K562 (cell line): ENCODE measurements at places on chromosomes 5 and 9. TPM values are rescaled to one million over a fixed set of nuclear protein-coding genes. Genes with fewer than 3 reads are reported as not detected.

DNA sequence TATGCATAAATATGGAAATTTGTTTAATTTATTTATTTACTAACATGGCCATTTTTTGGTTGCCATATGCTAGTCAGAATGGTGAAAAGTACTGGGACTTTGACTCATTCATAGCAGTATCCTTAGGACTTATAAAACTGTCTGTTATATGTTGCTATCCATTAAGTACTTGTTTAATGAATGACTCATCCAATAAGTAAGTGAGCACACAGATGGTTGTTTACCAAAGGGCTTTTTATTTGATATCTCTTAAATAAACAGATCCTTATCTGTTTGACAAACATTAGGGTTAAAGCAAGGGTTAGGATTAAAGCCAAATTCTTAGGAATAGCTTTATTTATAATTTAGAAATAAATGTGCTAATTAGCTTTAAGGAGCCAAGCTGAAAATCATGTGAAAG is 183.4 kb downstream of the FBXO4 start:
- no peak for DNase-seq

- no peak for DNase-seq
Measured at GRCh38 chr5:93791518-93791972, 50.1 kb upstream of the POU5F2 start.

GRIA1 gene
- total RNA-seq, result not detected in 2 replicates

ADAMTSL1 gene
- not detected in 2 replicates for total RNA-seq

DNA sequence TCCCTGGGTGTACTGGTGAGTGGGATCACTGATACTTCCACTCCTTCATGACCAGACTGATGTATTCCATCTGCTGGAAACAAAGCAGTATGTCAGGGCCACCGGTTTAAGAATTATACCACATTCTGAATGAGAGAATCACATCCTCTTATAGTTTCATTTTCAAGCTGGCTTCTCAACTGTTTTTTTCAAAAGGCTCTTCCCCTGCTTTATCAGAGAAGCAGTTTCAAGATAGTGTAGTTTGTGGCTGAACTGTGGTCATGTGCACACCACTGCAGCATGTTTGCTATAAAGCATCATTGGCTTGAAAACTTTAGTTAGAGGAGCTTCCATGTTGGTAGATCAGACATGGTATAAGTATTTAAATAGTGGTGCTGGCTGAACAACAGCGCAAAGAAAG is 450.5 kb upstream of the CDH10 start:
- DNase-seq, result no peak

DNA sequence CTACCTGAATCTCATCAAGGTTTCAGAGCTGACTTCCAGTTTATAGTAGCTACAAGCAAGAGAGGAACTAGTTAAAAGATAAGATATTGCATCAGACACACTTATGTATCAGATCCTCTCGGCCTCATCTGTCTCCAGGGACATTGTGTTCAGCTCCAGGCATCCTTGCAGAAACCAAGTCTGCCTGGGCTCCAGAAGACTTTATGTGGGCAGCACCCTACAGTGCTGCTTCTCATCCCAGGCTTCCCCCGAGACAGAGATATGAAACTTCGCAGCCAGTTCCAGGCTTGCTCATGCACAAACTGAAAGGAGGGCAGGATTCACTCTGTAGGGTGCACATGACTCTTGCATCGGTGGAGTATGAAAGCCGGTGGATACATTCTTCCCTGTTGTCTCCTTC is 33.9 kb upstream of the FOXB2 start:
- no peak for DNase-seq

IRGM gene
- total RNA-seq, result not detected in 2 replicates

GHR gene
- total RNA-seq, result 0.13 TPM in 1 of 2 replicates, not detected in the other

- no peak for DNase-seq
Measured at GRCh38 chr5:94808497-94808896, 190.0 kb downstream of the SLF1 start.

- DNase-seq, result no peak
Measured at GRCh38 chr9:108417726-108418125, 438.1 kb downstream of the ACTL7B start.

GRCh38 chr5:33701951-33702350 is 189.8 kb downstream of the ADAMTS12 start:
- DNase-seq, result no peak

COL27A1 gene
- total RNA-seq, result 0.07 and 0.16 TPM in 2 replicates

DNA sequence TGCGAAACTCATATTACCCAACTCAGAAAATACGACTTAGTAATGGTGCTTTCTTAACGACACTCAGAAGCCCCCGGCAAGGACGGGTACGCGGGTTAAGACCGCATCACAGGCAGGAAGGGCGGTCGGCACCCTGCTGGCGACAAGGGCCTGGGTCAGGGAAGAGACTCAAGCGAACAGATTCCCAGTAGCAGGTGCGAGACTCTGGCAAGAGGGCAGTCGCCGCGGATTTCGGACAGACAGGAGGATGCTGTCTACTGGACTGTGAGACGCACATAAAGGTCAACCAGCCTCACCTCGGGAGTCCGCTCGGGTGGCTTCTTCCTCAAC is 398 bp downstream of the RAPGEF6 start:
- peak; percentile 77 for DNase-seq

ZNF300 gene
- total RNA-seq, result 7.6 and 8.1 TPM in 2 replicates

- peak; percentile 21 for DNase-seq
Measured at GRCh38 chr5:93620487-93621326, 37.7 kb downstream of the NR2F1 start.

WNK2 gene
- total RNA-seq, result 3.3 TPM in 2 replicates

TNC gene
- 0.16 and 0.29 TPM in 2 replicates for total RNA-seq

GRCh38 chr5:32272746-32273145 is 40.0 kb downstream of the MTMR12 start:
- DNase-seq, result no peak

GLRA1 gene
- total RNA-seq, result not detected in 2 replicates

SEMA5A gene
- 0.02 and 0.07 TPM in 2 replicates for total RNA-seq

IL9 gene
- total RNA-seq, result not detected in 2 replicates

GRCh38 chr5:88664645-88665044 is 218.3 kb downstream of the MEF2C start:
- DNase-seq, result no peak

DNA sequence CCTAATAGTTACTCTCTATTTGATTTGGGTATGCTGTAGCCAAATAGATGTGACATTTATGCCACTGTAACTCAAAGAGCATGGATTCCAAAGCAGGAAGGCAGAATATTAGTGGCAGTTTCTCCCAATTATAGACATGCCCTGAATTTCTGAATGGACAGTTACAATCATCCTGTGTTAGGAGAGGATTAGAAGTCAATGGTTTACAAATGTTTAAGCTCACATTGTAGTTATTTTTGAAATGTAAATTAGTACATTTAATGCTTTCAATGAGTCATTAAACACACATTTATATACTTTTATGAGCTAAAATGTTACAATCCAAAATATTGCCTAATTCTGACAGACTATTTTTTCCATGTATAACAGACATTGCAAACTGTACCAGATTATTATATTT is 62.3 kb upstream of the CDH18 start:
- no peak for DNase-seq

DNA sequence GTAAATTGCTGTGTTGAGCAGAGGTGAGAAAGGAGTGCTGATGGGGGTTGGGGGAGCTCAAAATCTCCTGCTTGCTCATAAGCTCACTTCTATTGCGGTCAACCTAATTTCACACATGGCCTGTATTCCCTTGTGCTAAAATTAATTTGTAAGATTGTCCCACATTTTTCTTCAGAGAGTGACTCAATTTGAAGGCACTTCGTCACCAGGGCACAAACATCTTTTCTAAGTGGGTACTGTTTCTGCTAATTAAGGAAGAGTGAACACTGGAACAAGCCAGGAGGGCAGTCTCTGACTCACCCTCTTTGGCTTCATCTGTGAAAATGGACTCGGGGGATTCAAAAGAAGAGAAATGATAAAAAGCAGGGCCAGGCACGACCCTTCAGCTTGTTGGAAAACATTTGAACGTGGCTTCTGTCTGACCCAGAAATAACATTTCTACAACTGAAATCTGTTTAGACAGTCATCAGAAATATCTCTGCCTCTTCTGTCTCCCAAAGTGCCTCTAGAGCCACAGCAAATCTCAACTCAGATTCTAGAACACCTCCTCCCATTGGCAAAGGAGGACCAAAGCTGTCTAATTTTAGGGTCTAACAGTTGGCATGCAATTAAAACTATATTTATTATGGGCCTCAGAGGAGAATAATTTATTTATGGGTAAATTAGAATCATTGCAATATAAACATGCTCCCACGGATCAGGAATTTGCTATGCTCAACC is 49.8 kb downstream of the FEM1C start:
- no peak for DNase-seq

DNA sequence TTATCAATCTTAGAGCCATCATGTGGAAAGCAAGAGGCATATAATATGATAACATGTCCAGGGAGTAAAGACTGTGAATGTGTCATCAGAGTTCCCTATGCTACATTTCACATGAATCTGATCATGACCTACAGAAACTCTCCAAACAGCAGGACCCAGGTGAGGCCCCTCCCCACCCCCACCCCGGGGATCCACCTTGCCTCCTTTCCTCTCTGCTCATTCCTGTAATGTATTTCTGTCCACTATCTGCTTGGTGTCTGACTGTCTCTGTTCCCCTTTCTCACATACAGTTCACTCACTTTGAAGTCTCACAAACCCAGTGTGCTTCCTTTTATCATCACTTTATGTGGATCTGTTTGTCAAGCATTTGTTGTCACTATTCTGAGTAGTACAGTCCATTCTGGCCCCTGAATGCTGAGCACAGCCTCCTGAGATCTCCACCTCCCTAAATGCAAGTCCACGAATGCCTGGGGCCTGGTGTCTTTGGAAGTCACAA is 76.4 kb upstream of the SMARCA2 start:
- DNase-seq, result no peak

GRCh38 chr5:41747301-41747700 is 122.9 kb downstream of the OXCT1 start:
- DNase-seq, result no peak

DNA sequence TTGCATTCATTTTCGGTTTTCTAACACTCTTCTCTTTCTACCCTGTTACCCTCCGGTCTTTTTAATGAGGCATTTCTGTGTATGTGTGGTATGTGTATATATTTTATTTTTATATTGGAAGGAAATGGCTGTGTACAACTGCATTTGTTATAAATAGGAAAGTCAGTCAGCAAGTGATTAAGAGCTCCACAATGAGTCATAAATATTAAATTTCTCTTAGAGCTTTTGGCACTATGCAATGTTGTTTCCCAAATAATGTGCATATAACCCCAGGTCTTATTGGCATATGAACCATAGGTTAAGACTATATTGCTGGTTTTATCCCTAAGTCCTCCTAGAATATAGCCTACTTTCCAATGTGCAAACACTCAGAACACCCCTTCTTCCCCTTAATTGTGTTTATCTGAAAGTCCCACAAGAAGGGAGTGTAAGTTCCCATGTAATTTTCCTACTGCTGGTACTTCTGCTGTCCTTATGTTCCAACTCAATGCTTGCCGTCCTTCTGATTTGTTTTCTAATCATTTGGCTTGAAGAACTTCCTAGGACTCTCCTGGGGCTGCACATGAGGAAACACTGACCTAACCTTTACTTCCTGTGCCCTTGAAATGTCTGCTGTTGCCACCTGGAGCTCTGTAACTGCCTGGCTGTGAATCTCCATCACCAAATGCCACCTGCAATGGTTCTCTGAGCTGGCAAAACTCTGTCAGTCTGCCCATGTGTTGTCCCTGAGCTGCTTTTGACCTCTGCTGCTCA is 65.5 kb upstream of the PCSK5 start:
- no peak for DNase-seq

FCN2 gene
- total RNA-seq, result not detected in 2 replicates

PTGES gene
- not detected in 2 replicates for total RNA-seq

IFNA21 gene
- total RNA-seq, result not detected in 2 replicates

- no peak for DNase-seq
Measured at GRCh38 chr9:136858452-136858843, 6.3 kb downstream of the MAMDC4 start.

FLT4 gene
- 0.24 and 0.47 TPM in 2 replicates for total RNA-seq

F2R gene
- 14.7 and 15.3 TPM in 2 replicates for total RNA-seq

DNA sequence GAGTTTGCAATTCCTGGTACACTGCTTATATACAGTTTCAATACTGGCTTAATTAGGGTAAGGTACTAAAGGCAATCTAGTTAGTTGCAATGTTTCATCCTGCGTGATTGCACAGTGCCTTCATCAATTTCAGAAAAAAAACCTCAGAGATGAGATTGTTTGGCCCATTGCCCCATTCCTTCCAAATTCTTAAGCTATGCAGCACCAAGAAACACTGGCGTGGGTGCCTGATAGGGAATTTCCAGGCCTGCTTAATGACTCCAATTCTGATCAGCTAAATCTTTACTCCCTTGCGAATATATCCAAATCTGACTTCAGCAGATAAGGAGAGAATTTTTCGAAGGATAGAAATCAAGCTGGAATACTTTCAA is 35.9 kb upstream of the GAS1 start:
- no peak for DNase-seq

SLC24A2 gene
- total RNA-seq, result 0.31 and 0.40 TPM in 2 replicates

IL3 gene
- not detected in 2 replicates for total RNA-seq

C9orf40 gene
- total RNA-seq, result 17.3 and 18.8 TPM in 2 replicates

PHF24 gene
- not detected in 2 replicates for total RNA-seq

GRCh38 chr5:16152601-16153568 is 26.7 kb downstream of the MARCHF11 start:
- no peak for DNase-seq

TRMO gene
- total RNA-seq, result 12.2 and 12.5 TPM in 2 replicates

CDC37L1 gene
- total RNA-seq, result 5.5 and 7.9 TPM in 2 replicates

GRCh38 chr9:6689893-6690674 is 44.6 kb upstream of the GLDC start:
- no peak for DNase-seq

DNA sequence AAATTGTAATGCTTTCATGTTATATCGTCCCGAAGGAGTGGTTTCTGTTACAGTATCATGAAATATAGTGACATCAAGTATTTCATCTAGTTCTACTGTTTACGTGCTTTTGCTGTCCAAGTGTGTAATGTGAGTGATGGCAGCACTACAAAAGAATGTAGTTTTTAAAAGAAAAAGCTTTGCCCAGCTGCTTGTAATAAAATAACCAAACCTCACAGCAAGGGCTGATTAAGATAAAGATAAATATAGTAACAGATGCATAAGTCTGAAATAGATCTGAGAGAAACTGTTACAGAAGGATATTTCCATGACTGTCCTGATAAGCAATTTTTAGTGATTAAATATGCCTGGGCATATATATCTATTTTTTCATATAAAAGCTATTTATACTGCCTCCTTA is 106.4 kb downstream of the AUH start:
- DNase-seq, result no peak

DNA sequence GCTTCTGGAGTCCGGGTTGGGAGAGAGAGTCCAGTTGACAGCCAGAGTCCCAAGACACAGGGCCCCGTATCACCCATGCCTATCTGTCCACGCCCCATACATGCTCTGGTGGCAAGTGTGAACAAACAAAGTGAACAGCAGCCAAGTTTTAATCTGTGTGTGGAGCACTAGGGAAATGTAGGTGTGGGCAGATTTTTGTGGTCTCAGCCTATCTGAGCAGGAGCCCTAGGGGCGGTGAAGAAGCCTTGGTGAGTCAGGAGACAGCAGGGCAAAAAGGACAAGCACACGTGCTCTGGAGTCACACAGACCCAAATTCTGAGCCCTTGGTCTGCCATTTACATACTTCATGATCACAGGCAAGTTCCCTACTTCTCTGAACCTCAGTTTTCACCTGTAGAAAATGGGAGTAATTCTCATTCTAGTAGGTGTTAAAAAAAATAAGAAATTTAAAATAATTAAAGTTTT is 23.2 kb downstream of the EGR1 start:
- DNase-seq, result peak; percentile 69

- DNase-seq, result no peak
Measured at GRCh38 chr9:112831281-112831851, 59.3 kb downstream of the SLC46A2 start.

ANKRD34B gene
- total RNA-seq, result not detected in 2 replicates

- no peak for DNase-seq
Measured at GRCh38 chr5:154948313-154948712, 7.4 kb downstream of the MRPL22 start.

SLCO4C1 gene
- total RNA-seq, result 0.11 and 0.16 TPM in 2 replicates

GFI1B gene
- total RNA-seq, result 73.4 and 75.7 TPM in 2 replicates
